ENCODE measurements at places on chromosomes 11 and 22.

GRCh38 chr22:32422062-32422461, 10.0 kb upstream of the RTCB start:
- no peak for DNase-seq

- peak; percentile 65 for DNase-seq
Measured at GRCh38 chr11:20367313-20367948, 3.9 kb downstream of the HTATIP2 start.

DNA sequence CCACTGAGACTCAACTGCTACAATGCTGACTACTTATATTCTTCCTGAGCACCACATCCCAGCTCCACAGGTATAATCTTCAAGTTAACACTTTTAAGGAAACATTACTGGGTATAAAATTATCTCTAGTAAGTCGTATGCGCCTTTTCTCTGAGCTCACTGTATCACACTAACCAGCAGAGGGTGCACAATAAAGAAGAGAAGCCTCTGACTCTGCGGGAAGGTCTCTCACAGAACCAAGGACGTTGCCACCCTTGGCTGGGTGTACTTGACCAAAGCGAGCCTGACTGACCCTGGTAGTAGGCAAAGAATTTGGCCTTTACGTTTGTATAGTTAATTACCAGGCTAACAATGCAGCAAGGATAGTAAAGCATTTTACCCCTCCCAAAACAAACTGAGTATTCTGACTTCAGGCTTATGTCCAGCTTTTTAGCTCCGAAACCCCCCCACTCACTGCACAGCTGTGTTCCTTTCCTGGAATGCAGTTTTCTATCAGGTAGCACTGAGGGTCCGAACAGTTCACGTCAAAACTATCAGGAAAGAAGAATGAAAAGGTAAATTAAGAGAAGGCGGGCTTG, at the start of gene BTBD18:
TSS of gene BTBD18 (minus strand) at position 144 of the 578 bp plus-strand sequence. CDS start 631 bp downstream, outside the sequence.
- no peak for DNase-seq

DNA sequence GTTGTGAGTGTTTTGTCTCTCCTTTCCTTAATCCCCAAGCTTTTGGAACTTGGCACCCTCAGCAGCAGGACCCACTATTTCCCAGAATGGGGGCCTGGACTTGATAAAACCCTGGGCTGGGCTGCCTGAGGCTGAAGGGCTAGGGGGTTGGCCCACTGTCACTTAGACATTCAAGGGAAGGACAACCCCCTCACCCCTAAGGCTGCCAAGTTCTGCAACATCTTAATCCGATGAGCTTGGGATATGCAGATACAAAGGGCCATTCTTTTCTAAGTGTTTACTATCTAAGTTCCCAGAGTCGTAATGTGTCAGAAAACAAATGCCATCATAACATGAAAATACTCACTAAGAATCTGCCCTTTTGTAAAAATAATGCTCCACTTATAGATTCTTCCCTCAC, 42.9 kb downstream of the IRAG1 start:
- DNase-seq: no peak

DNA sequence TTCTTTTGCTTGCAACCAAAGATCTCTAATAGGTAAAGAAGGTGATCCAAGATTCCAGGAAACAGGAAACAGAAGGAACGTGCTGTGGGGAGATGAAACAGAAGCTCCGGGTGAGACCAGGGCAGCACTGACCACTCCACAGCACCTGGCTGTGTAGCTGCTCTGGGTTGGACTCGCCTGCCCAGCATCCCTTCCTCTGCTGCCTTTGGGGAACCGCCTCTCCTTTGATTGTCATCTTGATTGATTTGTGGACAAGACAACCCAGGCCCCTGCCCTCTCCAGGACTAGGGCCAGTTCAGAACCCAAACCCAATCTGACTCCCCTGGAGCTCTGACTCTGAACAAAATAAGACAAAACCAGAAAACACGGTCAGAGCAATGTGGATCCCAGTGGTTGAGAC, 14.7 kb upstream of the APOBEC3A start:
- DNase-seq: no peak

- DNase-seq: no peak
Measured at GRCh38 chr11:113083571-113083970, 122.4 kb downstream of the NCAM1 start.

DNA sequence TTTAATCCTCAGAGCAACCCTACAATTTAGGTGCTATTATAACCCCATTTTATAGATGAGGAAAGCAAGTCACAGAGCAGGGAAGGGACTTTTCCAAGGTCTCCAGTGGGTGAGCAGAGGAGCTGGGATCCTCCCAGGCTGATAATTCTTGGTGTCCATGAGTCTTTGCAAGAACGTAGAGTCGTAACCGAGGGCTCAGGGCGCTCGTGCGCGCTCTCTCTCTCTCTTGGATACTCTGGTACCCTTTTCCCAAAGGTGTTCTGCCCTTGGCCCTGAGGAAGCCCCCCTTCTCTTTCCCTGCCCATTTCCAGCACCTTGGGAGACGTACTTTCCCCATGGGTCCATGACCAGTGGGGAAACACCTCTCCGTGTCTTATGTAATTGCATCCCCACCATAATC, 5.2 kb upstream of the ZP1 start:
- DNase-seq: no peak

DNA sequence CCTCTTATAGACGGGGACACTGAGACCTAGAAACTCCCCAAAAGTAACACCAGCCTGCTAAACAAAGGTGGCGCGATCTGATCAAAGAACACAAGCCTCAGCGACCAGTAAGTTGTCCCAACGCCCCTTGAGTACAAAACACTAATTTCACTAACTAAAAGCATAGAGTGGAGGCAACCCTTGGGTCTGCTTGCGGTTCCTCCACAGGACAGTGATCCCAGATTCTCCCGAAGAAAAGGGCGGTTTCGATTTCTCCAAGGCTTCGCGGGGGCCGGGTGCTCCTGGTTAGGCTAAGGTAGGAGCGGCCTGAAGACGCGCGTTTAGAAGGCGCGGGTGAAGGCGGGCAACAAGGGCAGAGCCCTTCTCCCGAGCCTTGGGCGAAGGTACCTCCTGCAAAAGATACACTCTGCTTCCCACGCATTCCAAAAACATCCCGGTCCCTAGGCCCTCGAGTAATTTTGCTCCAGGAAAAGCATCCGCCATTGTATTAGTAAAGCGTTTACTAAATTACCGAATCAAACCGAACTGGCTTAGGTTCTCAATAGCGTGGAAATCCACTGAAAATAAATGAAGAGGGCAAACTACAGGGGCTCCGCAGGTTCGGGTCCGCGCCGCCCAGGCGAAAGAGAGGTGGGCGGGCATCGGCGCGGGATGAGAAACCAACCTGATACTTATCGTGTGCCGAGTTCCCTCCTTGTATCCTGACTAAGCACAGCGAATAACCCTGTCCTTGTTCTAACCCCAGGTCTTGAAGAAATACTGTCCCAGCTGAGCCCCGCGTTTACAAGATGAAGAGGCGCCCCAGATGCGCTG, 2.0 kb downstream of the WT1 start:
- no peak for DNase-seq

- no peak for DNase-seq
Measured at GRCh38 chr11:86923999-86924766, 31.0 kb downstream of the FZD4 start.

GRCh38 chr22:23152238-23153114, 7.2 kb downstream of the RAB36 start:
- DNase-seq: no peak

- no peak for DNase-seq
Measured at GRCh38 chr22:38177926-38178604, 3.6 kb downstream of the PLA2G6 start.

DNA sequence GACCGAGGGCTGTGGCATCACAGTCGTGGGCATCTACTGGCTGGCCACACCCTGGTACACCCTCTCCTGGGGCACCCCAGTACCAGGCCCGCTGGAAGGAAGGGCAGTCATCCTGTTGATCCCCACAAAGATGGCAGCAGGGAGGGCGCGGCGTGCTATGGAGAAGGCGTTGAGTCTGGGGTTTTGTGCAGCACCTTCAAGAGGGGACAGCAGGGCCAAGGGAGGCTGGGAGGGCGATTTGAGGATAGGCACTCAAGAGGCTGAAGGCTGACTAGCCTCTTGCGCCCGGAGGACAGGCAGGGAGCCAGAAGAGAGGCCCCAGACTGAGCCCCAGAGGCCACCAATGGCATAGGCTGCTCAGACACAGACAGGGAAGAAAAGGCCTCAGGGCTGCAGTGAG, 2.2 kb upstream of the BRSK2 start:
- no peak for DNase-seq

GRCh38 chr22:41596776-41597634, 7.4 kb upstream of the PMM1 start:
- DNase-seq: peak; percentile 21

GRCh38 chr11:113577356-113578032, 102.3 kb upstream of the DRD2 start:
- no peak for DNase-seq

- no peak for DNase-seq
Measured at GRCh38 chr22:17501679-17502285, 61.5 kb upstream of the SLC25A18 start.

- no peak for DNase-seq
Measured at GRCh38 chr11:1240771-1241170, 17.9 kb downstream of the MUC5B start.

GRCh38 chr11:17500673-17501072, 24.0 kb upstream of the ABCC8 start:
- no peak for DNase-seq

GRCh38 chr11:14065141-14065540, 102.6 kb downstream of the SPON1 start:
- no peak for DNase-seq

GRCh38 chr22:19579115-19579811, 55.1 kb upstream of the CLDN5 start:
- no peak for DNase-seq

DNA sequence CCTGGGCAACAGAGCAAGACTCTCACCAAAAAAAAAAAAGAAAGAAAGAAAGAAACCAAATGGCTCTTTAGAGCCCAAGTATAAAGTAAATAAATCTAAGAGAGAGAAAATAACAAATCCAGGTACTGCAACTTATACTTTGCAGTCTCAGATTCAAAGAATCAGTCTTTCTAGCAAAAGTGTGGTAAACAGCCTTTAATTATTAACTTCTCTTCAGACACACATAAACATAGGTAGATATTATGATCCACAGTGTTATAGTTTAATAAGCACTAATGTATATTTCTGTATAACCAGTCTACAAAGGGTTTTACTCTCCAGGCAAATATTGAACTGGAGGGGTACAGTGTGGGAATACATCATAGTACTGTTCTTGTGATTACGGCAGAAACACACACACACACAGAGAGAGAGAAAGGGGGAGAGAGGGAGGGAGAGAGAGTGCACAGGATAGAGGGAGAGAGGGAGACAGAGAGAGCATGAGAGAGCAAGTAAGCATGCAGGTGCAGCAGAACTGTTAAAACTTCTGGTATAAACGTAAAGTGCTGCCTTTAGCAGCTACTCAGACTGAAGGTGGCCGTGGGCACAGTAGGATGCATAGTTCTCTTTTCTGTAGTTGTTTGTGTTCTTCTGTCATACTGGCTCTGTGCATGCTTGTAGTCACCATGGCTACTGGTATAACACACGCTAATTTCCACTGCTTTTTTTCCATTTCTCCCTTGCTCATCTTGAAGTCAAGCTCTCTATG, 32.3 kb downstream of the MTMR2 start:
- no peak for DNase-seq

- no peak for DNase-seq
Measured at GRCh38 chr11:14449302-14449714, 50.3 kb downstream of the COPB1 start.

DNA sequence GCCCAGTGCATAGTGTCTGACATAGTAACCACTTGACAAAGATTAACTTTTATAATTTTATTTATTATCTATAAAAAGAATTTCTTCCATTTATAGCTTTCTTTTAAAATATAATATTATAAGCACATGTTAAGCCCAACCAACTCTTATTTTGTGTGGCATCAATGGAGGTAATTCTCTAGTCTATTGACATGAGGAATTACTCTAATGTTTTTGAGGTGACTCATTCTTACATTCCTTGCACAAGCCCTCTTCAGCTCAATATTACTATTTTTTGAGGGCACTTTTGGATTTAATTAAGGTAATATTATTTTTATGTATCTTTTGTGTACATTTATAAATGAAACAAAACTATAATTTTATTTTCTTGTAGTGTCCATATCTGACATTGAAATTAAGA, 59.6 kb downstream of the AASDHPPT start:
- DNase-seq: no peak

DNA sequence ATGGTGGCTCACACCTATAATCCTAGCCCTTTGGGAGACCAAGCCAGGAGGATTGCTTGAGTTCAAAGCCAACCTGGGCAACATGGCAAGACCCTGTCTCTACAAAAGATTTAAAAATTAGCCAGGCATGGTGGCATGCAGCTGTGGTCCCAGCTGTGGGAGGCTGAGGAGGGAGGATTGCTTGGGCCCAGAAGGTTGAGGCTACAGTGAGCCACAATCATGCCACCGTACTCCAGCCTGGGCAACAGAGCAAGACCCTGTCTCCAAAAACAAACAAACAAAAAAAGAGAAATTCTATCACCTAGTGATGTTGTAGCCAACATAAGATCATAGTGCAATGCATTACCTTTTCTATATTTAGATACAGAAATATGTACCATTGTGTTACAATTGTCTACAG, 113.8 kb downstream of the NAT10 start:
- no peak for DNase-seq

DNA sequence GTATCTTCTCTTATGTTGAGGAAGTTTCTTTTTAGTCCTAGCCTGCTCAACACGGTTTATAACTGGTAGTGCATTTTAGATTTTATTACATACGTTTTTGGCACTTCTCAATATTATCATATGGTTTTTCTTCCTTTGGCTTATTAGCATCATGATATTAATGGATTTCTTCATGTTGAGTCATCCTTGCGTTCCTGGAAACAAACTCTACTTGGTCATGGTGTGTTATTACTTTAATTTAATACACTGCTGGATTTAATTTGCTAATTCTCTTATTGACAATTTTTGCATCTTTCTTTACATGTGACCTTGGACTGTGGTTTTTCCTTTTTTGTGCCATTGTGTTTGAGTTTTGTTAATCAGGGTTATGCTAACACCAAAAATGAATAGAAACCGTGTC, 20.5 kb downstream of the IGF2 start:
- no peak for DNase-seq

DNA sequence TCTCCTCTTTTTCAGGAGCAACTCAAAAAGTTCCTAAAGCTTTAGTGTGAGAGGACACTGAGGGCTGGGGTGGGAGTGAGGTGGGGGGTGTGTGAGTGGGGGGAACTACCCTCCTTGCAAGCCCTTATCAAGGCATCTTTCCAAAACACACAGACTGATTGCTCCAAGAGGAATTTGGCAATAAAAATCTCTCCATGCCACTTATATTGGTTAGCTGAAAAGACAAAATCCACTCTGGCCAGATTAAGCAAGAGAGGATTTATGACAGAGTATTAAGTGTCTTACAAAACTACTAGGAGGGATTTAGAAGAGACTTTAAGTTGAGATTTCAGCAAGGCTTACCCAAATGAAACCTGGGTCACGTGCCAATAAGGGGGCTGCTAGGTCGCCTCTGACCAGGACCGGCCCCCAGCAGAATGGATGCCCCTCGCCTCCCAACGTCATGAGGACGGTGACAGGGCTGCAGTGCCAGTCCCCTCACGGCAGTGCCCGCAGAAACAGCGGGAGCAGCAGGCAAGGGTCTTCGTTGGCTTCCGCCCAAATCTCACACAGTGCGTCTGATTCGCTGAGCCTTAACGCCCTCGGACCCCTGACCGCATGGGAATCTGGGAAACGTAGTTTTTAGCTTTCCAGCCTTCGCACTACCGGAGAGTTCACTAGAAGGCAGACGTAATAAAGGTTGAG, 22.1 kb upstream of the CTR9 start:
- DNase-seq: no peak

- DNase-seq: no peak
Measured at GRCh38 chr22:19507534-19507861, 16.7 kb downstream of the CLDN5 start.

Data from activated T-cell treated with anti-CD3 and anti-CD28 coated beads, Interleukin-2, amount 50 U/mL, for 4 hours (primary cell).